Stimulated activated CD4-positive, alpha-beta T cell treated with anti-CD3 and anti-CD28 coated beads, TNF-alpha, amount 100 ng/mL, for 1 hour (primary cell): ENCODE measurements at places on chromosomes 5 and 9.

GRCh38 chr5:169027501-169028061, 273.4 kb downstream of the SLIT3 start:
- DNase-seq, result no peak

- DNase-seq, result no peak
Measured at GRCh38 chr5:4013106-4013898, 417.7 kb downstream of the IRX1 start.

GRCh38 chr5:122465031-122465577, 153.1 kb downstream of the SNCAIP start:
- DNase-seq, result no peak

GRCh38 chr5:74491586-74491985, 148.9 kb downstream of the ENC1 start:
- no peak for DNase-seq
